Activated naive CD8-positive, alpha-beta T cell treated with anti-CD3 and anti-CD28 coated beads, Interleukin-2, amount 10 ng/mL, durations not matched to agents 7 days and 5 days (primary cell): ENCODE measurements at places on chromosomes 6 and 20. TPM values are rescaled to one million over a fixed set of nuclear protein-coding genes. Genes with fewer than 3 reads are reported as not detected.

DNA sequence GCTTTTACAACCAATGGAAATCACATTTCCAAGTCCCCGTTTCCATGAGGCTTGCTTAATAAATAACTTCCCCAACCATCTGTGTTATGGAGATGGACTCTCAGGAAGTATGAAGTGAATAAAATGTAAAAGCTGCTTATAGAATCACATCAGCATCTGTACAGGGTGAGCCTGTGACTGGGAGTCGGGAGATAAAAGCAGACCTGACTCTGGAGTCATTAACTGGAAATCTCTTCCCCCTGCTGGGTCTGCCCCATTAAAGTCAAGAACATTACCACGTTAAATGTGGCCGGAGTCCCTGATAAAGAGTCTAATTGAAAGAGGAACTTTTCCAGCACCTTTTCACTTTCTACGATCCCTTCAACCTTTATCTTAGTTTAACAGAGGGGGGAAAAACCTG is 368.5 kb downstream of the DOK5 start:
- no peak overlapping the region for H3K27ac ChIP-seq
- H3K36me3 ChIP-seq, result no peaks in the 10 kb centered on the region
- no peaks in the 10 kb centered on the region for H3K4me1 ChIP-seq
- no peak for DNase-seq
- H3K4me3 ChIP-seq, result no peak overlapping the region

GRCh38 chr6:131486608-131487007 is 86.4 kb upstream of the ARG1 start:
- no peaks in the 10 kb centered on the region for H3K36me3 ChIP-seq
- H3K4me1 ChIP-seq, result peaks cover 1% of the 10 kb centered on the region
- H3K27me3 ChIP-seq, result no peaks in the 10 kb centered on the region
- no peak overlapping the region for H3K4me3 ChIP-seq
- no peak for DNase-seq

DNA sequence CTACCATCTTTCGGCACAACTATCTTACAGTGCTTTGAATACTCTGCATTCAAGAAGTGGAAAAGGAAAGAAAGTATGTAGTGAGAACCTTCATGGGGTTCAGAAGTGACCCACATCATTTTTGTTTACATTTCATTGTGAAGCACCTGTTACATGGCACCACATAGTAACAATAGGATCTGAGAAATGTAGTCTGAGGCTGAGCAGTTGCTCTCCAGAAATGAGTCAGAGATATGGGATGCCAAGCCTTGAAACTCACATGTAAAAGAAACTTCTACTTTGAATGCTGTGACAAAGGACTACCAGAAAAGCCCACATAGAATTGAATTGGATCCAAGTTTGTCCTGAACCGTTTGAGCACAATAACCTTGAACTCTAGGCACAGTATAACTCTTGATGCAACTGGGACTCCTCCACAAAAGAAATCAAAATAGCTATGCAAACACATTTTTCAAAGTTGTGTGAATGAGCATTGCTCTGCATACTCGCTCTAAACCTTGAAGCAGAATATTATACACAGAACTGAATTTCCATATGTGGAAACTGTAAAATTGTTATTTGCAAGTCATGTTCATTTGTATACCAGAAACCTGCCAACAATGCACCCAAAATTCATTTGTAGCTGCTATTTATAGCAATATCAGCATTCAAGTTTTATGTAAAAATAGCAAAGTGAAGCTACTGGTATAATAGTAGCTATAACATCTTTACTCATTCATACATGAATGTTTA is 400.9 kb upstream of the POU3F2 start:
- DNase-seq, result no peak
- H3K4me1 ChIP-seq, result no peaks in the 10 kb centered on the region
- no peak overlapping the region for H3K4me3 ChIP-seq

RAET1E gene
- not detected for total RNA-seq

- H3K27me3 ChIP-seq, result no peaks in the 10 kb centered on the region
- no peak overlapping the region for H3K27ac ChIP-seq
- H3K4me3 ChIP-seq, result peak overlapping the region; percentile 30
- H3K4me1 ChIP-seq, result peaks cover 40% of the 10 kb centered on the region
- peaks cover 42% of the 10 kb centered on the region for H3K36me3 ChIP-seq
These were observed 4.1 kb downstream of the GMNN start for GRCh38 chr6:24778878-24779277.

DNA sequence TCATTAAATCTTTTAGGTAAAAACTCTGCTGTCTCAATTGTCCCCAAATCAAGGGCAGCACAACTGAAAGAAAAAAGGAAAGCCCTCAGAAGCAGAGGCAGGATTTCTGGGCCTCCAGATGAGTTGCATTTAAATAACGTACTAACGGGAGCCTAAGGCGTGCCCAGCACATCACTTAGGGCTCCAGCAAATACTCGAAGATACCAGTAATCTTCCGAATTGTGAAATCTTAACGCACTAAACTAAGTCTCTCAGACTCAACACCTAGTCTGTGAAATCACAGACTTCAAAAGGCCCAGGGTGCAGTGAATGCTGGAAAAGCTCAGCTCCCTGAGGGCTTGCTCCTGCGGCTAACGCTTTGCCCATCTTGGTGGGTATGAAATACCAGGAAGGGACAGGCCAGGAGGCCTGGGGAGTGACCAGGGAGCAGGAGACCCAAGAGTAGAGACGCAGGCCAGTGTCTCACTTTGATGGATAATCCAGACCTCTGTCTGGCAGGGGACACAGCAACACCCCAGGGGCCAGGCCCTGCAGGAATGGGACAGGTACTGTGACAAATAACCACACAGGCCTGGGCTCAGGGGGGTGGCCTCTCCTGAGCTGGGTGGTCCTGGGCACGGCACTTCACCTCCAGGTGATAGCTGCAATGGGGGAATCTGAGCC is 36.4 kb downstream of the RRBP1 start:
- peaks cover 2% of the 10 kb centered on the region for H3K4me1 ChIP-seq
- H3K4me3 ChIP-seq, result no peak overlapping the region
- DNase-seq, result no peak
- no peaks in the 10 kb centered on the region for H3K27me3 ChIP-seq
- H3K36me3 ChIP-seq, result no peaks in the 10 kb centered on the region
- no peak overlapping the region for H3K27ac ChIP-seq

RPS21 gene
- total RNA-seq, result 2,045 TPM

DNA sequence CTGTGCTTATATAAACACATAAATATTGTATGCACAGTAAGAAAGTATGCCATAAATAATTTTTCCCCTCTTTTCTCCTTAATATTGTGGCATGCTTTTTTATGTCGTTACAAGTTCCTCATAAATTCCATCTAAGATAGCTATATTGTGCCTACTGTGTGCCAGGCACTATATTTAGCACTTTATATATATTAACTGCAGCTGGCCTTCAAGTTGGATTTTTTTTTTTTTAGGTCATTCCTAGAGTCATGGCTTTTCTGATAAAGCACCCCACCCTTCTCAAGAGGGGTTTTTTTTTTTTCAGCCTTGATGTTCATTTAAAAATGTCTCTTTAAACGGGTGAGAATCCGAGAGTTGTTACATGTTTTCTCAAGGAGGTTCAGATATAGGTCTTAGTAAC is 42.8 kb upstream of the RNF8 start:
- no peak for DNase-seq
- H3K27ac ChIP-seq, result peak overlapping the region; percentile 42
- no peak overlapping the region for H3K4me3 ChIP-seq
- peaks cover 20% of the 10 kb centered on the region for H3K4me1 ChIP-seq
- no peaks in the 10 kb centered on the region for H3K27me3 ChIP-seq
- peaks cover 18% of the 10 kb centered on the region for H3K36me3 ChIP-seq

DNA sequence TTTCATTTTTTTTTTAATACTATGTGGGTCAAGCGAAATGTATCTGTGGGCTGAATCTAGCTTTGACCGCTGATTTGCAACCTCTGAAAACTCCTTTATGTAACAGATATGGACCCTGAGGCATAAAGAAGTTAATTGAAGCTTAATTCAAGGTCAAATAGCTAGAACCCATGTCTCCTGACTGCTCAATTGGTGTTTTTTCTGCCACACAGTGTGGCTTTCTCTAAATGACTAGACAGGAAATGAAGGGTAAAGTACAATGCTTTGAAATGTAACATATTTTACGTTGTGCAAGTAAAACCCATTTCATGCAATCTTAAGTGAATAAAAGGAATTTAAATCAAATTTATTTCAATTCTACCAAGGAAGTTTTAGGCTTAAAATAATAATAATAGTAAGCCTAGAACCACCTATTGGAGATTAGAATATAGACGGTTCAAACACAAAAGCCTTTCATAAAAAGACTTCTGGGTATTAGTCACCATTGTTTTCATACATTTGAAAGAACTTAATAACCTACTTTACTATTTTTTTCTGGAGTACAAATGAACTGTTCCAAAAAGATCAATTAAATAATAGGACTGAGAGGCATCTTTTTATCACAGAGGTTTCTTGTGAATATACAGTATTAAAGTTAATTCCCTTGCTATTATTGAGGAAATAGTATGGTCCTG is 279.8 kb downstream of the EPHA7 start:
- H3K36me3 ChIP-seq, result no peaks in the 10 kb centered on the region
- DNase-seq, result no peak
- no peak overlapping the region for H3K4me3 ChIP-seq
- no peaks in the 10 kb centered on the region for H3K27me3 ChIP-seq
- no peaks in the 10 kb centered on the region for H3K4me1 ChIP-seq

C20orf202 gene
- 0.25 TPM for total RNA-seq

MYCT1 gene
- total RNA-seq, result not detected

DNA sequence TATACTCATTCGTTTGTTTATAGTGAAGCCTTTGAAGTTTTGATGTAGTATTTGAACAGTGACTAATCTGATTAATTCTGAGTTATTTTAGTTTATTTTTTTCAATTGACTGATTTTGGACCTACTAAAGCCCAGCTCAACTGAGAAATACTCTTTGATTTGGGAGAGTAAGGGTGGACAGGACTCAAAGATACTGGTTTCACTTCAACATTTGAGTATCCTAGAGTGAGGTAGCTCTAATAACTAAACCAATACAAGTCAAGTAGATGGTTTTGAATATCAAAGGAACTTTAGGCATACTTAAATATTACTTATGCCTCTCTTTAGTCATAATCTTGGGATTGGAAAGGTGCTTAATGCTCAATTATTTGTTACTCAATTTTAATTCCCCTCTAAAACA is 65.6 kb downstream of the ZNF292 start:
- peaks cover 41% of the 10 kb centered on the region for H3K36me3 ChIP-seq
- no peak overlapping the region for H3K27ac ChIP-seq
- no peak for DNase-seq
- H3K27me3 ChIP-seq, result no peaks in the 10 kb centered on the region
- peaks cover 1% of the 10 kb centered on the region for H3K4me1 ChIP-seq

DNA sequence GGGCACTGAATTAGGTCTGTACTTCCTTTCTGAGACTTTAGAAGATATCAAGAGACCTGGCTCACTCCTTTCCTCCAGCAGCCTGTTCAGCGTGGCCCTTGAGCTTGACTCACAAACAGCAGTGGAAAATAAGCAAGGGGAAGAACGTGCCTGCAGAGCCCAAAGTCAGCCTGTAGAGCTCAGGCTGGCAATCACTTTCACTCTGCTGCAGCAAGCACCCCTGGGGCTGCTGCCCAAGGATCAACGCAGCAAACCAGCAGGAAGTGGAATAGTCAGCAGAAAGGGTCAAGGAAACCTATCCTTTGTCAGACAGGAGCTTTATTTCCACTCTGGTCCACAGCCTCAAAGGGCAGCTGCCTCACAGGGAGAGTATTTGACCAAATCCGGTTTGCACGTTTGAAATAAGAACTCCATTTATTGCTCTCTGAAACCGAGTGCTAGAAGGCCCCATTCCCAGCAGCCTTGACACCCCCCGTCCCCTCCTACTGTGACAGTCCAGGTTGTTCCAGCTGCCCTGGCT is 77.4 kb downstream of the PRDM1 start:
- H3K27ac ChIP-seq, result peak overlapping the region; percentile 94
- H3K4me1 ChIP-seq, result peaks cover 47% of the 10 kb centered on the region
- DNase-seq, result no peak
- no peaks in the 10 kb centered on the region for H3K27me3 ChIP-seq

SLC22A16 gene
- total RNA-seq, result not detected

DNA sequence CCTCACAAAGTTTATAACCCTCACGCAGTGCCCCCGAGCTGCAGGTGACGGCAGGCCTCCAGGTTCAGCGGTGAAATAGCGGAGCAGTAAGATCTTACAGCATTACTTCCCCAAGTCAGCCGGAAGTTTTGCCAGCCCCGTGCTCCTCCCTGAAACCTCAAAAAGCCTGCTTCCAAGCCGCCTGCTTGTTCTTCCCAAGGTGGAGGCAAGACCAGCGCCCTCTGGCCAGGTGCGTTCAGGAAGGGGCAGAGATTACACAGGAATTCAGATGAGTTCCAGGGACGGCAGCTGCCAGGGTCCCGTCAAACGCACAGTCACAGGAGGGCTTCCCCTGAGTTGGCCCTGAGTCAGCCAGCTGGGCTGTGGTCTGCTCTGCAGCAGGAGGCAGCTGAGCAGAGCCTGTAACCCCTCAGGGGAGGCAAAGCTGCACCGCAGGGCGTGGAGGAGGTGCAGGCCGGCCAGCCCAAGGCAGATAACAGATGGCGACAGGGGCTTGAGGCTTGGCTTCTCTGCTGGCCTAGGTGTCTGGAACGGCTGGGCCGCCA is 124.1 kb upstream of the RPS6KA2 start:
- H3K27me3 ChIP-seq, result peaks cover 22% of the 10 kb centered on the region
- no peak for DNase-seq

RBM12 gene
- total RNA-seq, result 116 TPM

DNA sequence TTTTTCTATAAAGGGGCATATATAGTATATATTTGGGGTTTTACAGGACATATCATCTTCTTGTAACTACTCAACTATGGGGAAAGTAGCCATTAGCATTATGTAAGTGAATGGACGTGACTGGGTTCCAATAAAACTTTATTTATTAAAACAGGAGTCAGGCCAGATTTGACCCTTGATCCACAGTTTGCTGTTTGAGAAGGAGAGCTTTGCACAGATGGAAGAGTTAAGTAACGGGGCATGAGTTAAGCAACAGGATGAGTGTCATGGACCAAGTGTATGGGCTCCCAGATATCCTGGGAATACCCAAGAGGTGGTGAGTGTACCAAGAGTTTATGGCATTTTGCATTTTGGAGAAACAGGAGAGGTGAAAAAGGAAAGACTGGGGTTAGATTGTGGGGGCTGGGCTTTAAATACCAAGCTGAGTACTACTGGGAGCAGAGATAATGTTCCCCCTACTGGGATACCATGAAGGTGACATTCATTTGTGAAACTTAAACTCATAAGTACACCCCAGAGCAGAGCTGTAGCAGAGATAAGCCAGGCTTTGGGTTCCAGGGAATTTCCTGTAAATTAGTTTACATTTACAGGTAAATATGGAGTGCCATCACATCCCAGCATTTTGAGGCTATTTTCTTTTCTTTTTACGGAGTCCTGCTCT is 18.5 kb upstream of the SCUBE3 start:
- H3K27ac ChIP-seq, result no peak overlapping the region
- peaks cover 36% of the 10 kb centered on the region for H3K27me3 ChIP-seq
- peaks cover 6% of the 10 kb centered on the region for H3K4me1 ChIP-seq

- no peaks in the 10 kb centered on the region for H3K4me1 ChIP-seq
- H3K27me3 ChIP-seq, result no peaks in the 10 kb centered on the region
- DNase-seq, result no peak
- H3K27ac ChIP-seq, result no peak overlapping the region
- no peaks in the 10 kb centered on the region for H3K36me3 ChIP-seq
These were observed 31.1 kb upstream of the STXBP5 start for GRCh38 chr6:147173140-147173539.
